ENCODE measurements at places on chromosomes 7 and 10.
A peak's percentile ranks its signal among the peaks of the same experiment; 100 is the strongest.

GRCh38 chr10:76459016-76459730, 1027.7 kb downstream of the LRMDA start:
- DNase-seq = no peak

GRCh38 chr7:151374726-151375125, 33.1 kb downstream of the NUB1 start:
- DNase-seq = no peak

DNA sequence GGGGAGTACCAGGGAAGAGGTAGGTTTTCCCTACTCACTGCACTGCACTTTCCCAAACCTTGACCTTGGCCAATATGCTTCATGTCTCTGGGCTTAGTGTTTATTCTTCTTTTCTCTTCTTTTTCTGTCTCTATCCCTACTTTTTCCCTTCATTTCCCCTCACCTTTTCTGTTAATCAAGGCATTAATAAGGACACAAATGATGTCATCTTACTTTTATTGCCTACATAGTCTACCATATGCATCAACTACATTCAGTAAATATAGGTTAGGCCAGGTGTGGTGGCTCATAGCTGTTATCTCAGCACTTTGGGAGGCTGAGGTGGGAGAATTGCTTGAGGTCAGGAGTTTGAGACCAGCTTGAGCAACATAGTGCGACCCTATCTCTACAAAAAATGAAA, 13.0 kb upstream of the ZNF503 start:
- DNase-seq = no peak

- DNase-seq = no peak
These were observed 31.8 kb downstream of the AP3M1 start for GRCh38 chr10:74118804-74119203.

DNA sequence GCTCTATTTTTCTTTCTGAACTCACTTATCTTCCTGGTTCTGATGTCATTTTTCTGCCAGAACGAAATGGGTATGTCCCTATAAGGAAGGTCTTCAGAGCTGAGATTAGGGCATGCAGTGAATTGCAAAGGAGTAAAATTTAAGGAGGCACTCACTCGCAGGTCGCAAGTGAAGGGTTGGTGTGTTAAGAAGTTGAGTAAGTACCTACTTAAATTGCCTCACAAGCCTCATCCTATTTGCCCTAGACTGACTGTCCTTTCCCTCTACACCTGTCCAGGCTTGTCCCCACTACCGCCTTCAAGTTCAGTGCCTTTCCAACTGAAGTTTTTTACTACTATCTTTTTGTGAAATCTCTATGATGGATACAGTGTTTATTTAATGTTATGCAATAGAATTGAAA, 191.5 kb downstream of the AHR start:
- DNase-seq = no peak

DNA sequence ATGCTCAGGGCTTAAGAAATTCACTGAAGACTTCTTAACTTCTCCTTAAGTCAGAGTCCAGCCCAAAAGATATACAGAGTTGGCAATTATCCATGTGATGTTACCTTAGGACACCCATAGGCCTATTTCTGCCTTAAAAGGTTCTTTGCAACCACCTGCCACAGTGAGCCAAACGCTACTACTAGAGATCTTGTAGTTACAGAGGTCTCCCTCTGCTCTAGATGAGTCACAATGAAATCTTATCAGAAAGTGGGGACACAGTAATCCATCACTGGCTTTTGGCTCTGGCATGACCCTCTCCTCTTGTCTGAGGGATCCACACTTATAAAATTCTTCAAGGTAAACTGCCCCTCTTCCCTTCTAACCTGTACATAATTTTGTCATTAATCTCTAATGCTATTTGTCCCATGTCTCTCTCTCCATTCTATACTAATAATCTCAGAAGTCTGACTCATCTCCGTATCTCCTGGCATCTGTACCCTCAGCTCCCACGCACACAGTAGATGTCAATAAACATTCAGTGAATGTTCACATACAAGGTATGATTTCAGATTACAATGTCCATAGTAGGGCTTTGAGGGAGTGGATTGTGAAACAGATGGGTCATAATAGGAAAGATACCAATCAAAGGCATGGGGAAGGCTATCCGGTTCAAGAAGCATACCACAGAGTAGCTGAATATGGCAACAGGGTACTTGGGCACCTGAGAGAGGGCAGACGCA, 112.1 kb downstream of the SGMS1 start:
- no peak for DNase-seq

DNA sequence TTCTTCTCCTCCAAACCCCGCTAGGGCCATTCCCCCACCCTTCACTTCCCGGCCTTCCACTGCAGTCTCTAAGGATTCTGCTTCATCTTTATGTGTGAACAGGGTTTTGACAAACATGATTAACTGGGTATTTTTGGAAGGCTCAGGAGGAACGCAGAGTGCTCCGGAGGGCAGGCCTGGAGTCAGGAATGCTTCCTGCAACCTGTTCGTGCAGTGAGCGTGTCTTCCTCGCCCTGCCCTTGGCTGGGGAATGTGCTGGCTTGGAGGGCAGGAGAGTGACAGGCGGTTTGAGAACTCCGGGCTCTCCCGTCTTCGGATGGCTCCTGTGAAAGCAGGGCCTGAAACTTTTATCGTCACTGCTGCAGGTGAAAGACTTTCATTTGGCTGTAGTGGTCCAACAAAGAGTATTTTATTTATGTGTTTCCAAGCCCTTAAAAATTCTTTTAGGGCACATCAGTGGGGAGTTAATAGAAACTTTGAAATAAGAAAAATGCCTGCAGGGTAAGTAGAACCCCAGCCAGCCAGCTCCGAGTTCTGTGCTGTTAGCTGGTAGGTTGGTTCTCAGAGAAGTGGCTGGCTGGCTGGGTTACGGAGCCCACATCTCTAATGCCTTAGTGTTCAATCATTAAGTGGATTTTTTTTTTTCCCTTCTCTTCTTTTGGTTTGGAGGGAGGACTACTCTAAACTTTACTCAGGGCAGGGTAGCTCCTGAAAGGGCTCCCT, 51.0 kb downstream of the TCF7L2 start:
- no peak for DNase-seq

DNA sequence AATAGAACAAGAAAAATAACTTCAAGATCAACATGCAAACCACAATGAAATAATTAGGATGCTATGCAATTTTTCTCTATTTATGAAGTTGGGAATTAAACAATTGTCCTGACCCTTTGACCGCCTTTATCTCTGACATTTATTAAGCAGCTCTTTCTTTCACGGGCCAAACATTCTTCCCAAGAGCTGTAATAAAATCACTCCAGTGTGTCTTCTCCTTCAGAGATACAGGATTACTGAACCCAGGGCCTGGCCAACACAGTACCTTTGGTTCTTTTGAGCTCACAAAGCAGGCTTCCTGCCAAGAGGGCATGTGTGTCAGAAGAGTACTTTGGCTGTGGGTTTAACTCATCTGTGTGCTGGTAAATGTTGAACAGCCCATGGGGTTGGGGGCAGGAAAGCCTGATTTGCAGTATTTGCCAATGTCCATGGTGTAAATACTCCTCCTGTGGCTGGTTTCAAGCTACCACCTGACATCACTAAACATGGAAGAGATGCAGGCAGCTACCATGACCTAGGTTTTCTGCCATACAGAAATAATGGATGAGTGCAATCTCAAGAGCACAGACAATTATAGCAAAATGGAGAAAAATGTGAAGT, 121.7 kb downstream of the FANK1 start:
- peak; percentile 32 for DNase-seq

DNA sequence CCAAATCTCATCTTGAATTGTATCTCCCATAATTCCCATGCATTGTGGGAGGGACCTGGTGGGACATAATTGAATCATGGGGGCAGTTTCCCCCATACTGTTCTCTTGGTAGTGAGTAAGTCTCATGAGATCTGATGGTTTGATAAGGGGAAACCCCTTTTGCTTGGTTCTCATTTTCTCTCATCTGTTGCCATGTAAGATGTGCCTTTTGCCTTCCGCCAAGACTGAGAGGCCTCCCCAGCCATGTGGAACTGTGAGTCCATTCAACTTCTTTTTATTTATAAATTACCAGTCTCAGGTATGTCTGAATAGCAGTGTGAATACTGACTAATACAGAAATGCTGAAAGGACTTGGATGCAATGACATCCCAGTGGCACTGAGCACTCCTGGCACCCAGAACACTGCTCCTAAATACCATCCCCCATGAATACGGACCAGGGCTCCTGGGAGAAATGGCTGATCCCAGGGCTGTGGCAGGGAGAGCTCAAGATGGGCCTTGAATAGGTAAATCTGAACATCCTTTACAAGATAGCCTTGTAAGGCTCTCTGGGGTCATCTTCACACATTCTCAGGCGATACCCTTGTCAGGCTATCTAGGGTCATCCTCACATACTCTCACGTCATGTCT, 19.4 kb downstream of the ZFAND2A start:
- DNase-seq = no peak

DNA sequence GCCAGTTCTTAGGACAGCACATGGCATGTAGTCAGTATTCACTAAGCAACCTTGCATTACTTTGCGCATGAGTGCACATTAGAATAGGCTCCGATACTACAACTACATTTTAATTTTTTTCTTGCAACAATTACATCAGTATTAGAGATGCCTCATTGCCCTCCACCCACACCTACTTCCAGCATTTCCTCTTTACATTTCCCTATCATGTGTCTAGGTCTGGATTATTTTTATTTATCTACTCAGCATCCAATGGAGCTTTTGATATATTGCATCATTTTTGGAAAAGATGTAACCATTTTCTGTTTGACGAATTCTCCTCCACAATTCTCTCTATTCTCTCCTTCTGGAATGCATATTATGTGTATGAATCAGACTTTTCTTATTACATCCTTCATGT, 258.2 kb upstream of the GLI3 start:
- peak; percentile 47 for DNase-seq

GRCh38 chr7:25624051-25624450, 395.8 kb upstream of the NPVF start:
- DNase-seq = peak; percentile 44

DNA sequence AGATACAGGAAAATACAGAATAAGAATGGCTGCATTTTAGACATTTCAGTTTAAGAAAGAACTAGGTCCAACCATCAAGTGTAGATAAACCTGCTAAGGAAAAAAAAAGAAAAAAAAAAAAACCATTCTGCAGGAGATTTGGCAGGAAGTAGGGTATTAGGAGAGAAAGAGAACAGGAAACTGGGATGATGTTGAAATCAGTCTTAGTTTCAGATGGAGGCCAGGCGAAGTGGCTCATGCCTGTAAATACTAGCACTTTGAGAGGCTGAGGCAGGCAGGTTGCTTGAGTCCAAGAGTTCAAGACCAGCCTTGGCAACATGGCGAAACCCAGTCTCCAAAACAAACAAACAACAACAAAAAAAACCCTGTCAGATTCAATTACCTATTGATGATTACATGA, 120.2 kb downstream of the RAB11FIP2 start:
- no peak for DNase-seq

GRCh38 chr10:103764296-103765088, 90.9 kb downstream of the SH3PXD2A start:
- no peak for DNase-seq

- peak; percentile 33 for DNase-seq
These were observed 108.8 kb downstream of the ADCY1 start for GRCh38 chr7:45682836-45683555.

- no peak for DNase-seq
These were observed 68.2 kb upstream of the RPA3 start for GRCh38 chr7:7786595-7786994.

DNA sequence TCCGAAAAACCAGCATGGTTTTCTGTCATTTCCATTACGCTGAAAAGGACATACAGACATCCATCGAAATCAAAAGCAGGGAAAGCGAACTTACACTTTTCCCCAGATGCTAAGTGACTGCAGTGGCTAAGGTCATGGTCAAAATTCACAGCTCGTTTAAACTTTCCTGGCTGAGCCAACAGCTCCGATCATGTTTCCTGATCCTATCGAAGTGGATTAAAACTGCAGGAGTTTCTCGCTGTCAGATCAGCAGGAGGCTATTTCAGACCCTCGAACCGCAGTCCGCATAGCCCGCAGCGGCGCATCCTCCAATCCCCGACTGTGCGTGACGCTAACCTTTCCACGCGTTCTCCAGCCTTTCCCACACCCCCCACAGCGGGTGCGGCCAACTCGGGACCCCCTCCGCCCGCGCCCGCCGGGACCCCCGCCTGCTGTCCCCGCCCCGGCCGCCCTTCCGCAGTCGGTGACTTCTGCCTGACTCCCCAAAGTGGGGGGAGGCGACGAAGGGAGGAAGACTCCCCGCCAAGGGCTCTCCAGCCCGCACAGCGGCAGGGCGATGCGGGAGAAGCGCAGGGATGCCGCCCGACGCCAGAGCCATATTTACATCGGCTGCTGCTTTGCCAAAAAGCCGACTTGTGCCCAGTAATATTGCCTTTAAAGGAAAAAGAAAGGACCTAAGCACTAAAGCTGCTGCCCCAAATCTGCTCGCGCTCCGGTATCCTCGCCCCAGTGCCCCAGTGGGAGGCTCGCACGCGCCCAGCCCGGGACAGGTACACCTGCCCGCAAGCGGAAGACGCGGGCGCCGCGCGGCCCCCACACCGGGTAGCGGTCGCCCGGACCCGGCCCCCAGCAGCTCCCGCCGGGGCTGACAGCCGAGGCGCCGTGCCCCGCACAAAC, 1.2 kb downstream of the PIP4K2A start:
- DNase-seq = peak; percentile 30

DNA sequence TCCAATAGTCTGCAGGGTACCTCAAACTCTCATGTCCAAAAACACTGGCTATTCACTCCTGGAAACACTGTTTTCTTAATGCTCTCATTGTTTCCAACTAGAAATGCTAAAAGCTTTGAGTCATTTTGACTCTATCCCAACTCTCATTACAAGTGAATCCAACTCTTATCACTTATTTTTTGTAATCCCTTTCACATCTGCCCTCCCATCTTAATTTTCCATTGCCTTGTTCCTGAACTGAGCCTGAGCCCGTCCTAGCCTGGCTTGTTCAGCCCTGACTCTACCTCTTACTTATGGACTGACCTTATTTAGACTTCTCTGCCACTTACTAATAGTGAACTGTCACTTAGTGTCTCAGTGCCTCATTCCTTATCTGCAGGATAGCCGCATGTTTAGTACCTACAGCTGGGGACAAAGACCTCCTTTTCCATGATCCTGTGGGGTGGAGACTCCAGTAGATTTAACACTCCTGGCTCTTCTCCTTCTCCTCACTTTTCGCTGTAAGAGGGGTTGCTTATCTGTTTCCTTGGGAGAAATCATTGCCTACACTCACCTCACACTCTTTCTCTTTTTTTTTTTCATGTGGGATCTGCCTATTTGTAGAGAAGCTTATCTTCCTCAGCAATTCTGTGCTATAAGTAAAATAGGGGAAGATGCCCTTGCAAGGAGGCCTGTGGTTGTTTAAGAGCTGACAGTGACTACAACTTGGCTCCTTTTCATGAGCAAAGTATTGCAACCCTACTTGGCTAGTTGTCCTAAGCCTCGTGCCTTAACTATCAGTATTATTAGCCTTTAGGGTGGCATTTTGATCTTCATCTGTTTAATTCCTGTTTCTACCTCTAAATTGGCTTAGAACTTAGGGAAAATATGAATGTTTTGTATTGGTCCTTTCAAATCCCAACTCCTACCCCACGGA, 56.4 kb downstream of the SLC16A12 start:
- peak; percentile 48 for DNase-seq

- no peak for DNase-seq
These were observed 42.9 kb downstream of the ANTXRL start for GRCh38 chr10:46329690-46330016.

- DNase-seq = no peak
These were observed 2.1 kb upstream of the PBLD start for GRCh38 chr10:68334672-68335467.

GRCh38 chr10:46557319-46558121, 1.1 kb upstream of the GPRIN2 start:
- DNase-seq = no peak

GRCh38 chr10:75040576-75040975, 70.9 kb upstream of the SAMD8 start:
- DNase-seq = no peak

Measured in fibroblast of skin of right biceps (primary cell).